Central memory CD8-positive, alpha-beta T cell (primary cell): ENCODE measurements at places on chromosomes 2 and 18.

GRCh38 chr2:76692908-76693307 lies 829.3 kb downstream of the LRRTM4 start:
- DNase-seq = no peak

- DNase-seq = no peak
These were observed 41.0 kb upstream of the GPR17 start for GRCh38 chr2:127604986-127605385.

GRCh38 chr18:31120594-31120993 lies 18.4 kb upstream of the DSC2 start:
- no peak for DNase-seq

DNA sequence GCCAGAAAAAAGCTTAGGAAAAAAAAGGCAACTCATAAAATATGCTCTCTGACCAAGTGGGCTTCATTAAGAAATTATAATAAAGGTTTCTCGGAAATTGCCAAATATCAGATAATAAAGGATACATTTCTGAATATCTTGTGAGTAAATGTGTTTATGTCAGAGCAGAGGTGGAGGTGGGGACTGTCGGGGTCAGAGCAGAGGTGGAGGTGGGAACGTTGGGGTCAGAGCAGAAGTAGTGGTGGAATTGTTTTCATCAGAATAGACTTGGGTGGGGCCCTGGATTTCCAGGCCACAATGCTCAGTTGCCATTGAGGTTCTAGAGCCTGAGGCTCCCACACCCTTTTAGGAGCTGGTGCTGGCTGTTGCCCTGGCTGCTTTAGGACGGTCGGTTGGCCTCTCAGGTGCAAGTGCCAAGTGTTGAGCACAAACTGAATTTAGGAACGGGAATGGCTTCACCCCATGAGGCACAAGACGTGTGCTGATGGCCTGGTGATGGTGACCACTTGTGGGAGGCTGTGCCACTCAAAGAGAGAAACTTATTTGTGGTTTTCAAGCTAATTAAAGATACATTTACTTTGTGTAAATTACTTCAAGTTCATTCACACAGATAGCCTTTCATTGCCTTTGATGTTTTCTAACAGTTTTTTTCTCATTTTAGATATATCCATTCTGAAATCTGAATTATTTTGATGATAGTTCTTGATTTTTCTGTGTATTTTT lies 131.5 kb downstream of the ATP9B start:
- DNase-seq = no peak

GRCh38 chr2:42900289-42900891 lies 108.0 kb upstream of the HAAO start:
- no peak for DNase-seq

DNA sequence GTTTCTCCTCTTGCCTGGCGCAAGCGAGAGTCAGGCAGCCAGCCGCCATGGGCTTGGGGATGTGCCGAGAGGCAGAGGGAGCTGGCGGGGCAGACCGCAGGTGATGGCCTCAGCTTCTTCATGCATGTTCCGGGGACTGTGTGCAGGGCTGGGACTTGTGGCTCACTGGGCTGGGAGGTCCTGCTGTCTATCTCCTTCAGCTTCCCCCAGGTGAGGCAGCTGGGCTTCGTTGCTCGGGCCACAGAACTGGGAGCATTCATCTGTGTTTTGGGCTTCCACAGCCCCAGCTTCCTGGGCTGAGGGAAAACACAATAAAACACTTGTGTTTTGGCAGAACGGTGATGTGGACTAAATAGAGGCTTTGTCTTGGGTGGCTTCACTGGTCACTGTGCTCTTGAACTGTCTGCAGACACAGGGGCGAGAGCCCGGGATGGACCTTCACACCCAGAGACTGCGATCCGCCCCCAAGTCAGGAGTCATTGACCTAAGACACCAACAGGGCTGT lies 93.5 kb downstream of the DYSF start:
- no peak for DNase-seq

- DNase-seq = no peak
These were observed 69.6 kb upstream of the GYPC start for GRCh38 chr2:126586317-126586716.

DNA sequence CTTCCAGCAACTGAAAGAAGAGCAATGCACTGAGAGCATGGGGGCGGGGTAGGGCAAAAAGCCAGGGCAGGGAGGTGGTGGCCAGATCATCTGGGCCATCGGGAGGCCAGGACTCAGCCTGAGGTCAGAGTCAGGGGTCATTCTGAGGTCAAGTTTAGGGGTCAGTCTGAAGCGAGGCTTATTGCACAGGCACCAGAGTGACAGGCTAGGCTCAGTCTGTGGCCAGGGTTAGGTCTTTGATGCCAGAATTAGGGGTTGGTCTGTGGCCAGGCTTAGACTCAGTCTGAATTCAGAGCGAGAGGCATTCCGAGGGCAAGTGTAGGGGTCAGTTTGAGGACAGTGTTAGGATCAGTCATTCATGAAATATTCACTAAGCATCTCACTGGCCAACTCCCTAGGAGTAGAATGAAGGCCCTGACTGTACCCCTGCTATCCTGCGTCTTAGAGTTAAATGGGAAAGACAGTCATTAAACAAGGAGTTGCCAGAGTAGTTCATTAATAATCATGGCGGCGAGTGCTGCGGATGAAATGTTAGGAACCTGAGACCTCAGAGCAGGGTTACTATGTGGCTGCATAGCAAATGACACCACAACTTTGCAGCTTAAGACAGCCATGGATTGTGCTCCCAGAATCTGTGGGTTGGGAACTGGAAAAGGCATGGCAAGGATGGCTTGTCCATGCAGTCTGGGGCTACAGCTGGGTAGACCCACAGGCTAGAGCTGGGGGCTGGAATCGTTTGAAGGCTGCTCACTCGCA lies 198.7 kb downstream of the CYP26B1 start:
- no peak for DNase-seq

DNA sequence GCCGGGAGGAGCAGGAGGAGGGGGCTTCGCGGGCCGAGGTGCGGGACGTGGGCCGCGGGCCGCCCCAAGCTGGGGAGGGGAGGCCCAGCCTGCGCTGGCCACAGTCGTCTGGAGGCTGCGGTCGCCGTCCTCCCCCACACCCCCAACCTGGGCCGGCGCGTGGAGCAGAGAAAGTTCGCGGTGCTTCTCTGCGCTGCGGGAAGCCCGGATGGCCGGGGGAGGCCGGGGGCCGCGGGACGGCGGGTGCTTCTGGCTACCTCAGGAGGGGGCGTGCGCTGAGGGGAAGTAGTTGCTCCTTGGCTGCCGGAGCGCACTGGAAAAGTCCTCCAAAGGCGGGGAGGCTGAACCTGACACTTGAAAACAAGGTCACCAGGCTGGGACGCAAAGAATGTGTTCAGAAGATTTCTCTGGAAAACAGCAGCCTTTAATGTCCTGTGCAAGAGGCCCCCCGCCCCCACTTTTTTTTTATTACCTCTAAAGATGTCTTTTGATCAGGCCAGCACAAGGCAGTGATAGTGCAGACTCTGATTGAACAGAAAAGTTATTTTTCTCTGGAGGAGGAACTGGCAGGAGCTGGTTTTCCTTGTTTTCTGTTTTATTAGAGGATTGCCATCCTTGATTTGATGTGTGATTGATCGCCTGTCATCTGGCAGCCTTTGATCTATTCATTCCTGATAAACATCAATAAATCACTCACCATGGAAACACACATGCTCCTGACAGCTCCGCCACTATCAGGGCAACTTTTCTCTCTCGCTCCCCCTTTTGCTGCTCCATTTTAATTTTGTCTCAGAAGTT lies 1.6 kb downstream of the TSHZ1 start:
- no peak for DNase-seq

- DNase-seq = no peak
These were observed 63.6 kb upstream of the FZD5 start for GRCh38 chr2:207833251-207833751.

DNA sequence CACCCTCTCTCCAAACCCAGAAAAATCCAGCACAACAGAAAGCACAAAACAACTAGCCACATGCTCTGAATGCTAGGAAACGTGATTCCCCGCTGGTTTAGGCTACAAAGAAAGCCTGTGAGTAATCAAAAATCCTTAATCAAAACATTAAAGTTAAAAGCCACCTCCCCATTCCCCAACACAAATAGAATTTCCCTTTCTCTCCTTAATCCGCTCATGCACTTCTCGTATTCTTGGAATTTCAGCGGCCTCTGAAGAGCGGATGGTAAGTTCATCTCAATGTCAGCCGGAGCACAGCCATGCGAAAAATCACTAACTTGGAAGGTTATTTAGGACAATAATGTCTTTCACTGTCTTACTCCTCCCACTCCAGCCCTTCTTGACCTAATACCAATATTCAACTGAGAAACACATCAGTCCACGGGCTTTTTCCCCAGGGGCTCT lies 126.7 kb downstream of the OSBPL1A start:
- no peak for DNase-seq

GRCh38 chr2:54524226-54524991 lies 68.3 kb downstream of the SPTBN1 start:
- DNase-seq = no peak

- no peak for DNase-seq
These were observed 179.0 kb downstream of the SMAD7 start for GRCh38 chr18:48771641-48772375.

- no peak for DNase-seq
These were observed 345.7 kb downstream of the CYP26B1 start for GRCh38 chr2:71801969-71802368.

DNA sequence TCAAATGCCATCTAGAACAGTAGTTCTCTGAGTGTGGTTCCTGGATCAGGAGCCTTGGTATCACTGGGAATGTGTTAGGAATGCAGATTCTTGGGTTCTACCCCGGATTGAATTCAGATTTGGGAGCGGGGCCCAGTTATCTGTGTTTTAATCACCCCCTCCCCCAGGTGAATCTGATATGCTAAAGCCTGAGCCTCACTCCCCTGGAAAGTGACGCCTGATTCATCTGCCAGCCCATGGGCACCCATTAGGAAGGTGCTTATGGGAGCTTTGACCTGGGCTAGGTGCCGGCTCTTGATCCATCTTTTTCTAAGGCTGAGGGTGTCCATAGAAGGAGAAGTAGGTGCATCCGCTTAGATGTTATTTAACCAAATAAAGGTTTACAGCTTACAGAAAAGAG lies 199.4 kb downstream of the NEDD4L start:
- DNase-seq = no peak

DNA sequence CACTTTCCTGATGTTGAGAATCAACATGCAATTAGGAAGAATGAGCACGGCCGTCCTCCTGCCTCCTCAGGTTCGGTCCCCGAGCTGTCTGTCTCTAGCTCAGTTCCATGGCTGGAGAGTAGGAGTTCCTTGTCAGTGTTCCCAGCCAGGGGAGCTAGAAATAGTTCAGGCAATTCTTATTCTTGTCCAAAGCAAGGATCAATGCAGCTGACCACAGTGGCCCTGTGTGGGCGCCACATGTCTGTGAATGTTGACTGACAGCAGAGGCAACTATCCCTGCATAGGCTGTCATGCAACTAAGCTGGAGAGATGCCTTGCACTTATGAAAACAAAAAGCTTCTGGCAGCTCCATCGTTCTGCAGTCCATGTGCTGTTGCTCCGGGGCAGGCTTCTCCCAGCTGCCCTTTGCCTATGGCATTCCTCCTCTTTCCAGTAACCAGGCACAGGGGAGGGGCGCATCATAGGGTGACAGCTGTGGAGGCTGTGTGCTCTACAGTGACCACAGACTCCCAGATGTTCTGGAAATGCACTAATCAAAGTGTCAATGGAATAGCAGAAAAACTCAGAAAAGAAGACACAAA lies 58.7 kb downstream of the PDCL3 start:
- no peak for DNase-seq

GRCh38 chr2:20479835-20480234 lies 33.0 kb downstream of the RHOB start:
- no peak for DNase-seq

DNA sequence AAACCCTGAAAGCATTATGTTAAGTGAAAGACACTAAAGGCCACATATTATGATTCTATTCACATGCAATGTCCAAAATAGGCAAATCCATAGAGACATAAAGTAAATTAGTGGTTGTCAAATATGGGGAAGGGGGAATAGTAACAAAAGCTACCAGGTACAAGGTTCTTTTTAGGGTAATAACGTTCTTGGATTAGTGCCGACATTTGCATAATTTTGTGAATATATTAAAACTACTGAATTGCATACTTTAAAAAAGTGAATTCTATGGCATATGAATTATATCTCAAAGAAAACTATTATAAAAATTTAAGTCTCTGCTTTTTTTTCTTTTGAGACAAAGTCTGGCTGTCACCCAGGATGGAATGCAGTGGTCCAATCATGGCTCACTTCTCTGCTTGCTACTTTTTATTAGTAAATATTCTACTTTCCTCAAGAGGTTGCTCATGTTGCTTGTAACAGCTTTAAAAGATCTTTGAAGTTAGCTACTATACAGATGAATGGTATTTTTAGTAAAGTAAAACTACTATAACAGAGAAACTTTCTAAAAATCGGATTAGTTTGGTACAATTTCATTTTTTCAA lies 2.5 kb downstream of the SESTD1 start:
- no peak for DNase-seq

DNA sequence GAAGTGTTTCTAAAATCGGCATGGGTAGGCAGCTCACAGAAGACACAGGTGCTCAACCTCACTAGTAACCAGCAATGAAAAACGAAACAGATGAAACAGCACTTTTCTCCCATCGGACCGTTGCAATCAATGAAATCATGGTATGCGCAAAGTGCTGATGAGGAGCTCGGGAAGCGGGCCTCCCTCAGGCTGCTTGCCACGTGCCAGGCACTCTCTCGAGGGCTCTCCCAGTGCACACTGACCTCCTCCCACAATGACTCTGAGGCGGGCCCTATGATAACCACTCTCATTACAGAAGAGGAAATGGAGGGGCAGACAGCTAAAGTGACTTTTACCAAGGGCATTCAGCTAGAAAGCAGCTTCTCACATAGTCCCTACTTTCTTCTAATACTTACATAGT lies 3.8 kb upstream of the ANKRD23 start:
- DNase-seq = no peak

GRCh38 chr2:6683516-6683915 lies 182.2 kb downstream of the CMPK2 start:
- DNase-seq = no peak

GRCh38 chr2:45470531-45470930 lies 140.5 kb downstream of the SRBD1 start:
- DNase-seq = no peak

DNA sequence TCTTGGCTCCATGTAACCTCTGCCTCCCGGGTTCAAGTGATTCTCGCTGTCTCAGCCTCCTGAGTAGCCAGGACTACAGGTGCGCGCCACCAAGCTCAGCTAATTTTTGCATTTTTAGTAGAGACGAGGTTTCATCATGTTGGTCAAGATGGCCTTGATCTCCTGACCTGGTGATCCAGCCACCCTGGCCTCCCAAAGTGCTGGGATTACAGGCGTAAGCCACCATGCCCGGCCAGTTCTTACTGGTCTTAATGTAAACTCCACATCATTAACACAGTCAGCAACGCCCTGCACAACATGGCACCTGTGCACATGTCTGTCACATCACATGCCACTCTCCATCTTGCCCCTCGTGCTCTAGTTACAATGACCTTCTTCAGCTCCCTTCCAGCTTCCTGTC lies 5.8 kb upstream of the KIF3C start:
- DNase-seq = no peak

GRCh38 chr18:63141778-63142176 lies 177.8 kb downstream of the BCL2 start:
- no peak for DNase-seq
